ENCODE measurements at places on chromosomes 12 and 14.

- no peak for DNase-seq
Observed at GRCh38 chr14:25696176-25696575, 646.2 kb upstream of the STXBP6 start.

DNA sequence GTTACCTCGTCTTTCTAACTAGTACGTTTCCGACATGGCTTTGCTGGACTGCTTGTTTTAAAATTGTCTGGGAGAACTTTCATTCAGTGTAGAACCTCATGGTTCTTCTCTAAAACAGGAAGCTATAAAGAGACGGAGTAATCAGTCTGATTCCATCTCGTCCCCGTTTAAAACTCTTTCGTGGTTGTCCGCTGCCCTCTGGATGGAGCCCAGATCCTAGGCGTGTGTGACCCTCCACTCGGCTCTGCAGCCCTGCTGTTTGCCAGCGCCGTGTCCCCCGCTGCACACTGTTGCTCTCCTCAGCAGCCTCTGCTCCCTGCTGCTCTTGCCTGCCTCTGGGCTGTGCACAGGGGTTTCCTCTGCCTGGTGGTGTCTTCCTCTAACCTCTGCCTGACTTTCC is 50.2 kb downstream of the SLC8B1 start:
- DNase-seq: no peak

- DNase-seq: no peak
Observed at GRCh38 chr14:31582836-31583452, 21.7 kb downstream of the NUBPL start.

GRCh38 chr12:106045251-106045674 is 93.5 kb downstream of the NUAK1 start:
- DNase-seq: no peak

DNA sequence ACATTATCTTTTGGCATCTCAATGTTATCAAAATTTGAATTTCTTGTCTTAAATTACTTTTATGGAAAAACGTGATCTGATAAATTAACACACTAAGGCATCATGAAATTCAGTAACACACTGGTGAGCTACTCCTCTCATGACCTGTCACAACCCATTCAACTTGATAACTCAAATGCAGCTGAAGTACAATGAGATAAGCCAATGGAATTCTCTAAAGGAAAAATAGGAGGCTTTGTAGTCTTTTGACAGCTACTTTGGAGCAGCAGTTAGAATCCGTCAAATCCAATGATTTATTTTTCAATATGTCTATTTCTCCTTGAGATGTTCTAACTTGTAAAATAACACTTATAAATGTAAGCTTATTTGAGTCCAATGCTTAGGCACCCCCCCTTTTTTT is 1029.4 kb downstream of the TRHDE start:
- DNase-seq: no peak

DNA sequence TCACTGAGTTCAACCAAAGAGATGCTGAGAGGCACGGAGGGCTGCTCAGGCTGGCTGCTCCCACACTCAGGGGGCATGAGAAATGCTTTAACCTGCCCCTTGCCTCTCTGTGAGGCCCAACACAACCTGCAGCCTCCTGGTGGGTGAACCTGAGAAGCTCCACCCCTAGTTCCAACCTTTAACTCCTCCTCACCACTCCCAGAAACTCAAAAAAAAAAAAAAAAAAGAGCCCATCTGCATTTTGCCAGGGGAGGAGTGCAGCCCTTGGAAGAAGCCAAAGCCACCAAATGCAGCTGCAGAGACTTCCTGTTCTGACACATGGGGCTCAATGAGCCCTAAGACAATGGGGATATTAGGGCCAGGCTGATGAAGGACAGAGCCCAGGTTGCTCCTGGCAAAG is 8.9 kb downstream of the KRT4 start:
- no peak for DNase-seq

GRCh38 chr12:30726647-30727046 is 28.1 kb downstream of the CAPRIN2 start:
- no peak for DNase-seq

DNA sequence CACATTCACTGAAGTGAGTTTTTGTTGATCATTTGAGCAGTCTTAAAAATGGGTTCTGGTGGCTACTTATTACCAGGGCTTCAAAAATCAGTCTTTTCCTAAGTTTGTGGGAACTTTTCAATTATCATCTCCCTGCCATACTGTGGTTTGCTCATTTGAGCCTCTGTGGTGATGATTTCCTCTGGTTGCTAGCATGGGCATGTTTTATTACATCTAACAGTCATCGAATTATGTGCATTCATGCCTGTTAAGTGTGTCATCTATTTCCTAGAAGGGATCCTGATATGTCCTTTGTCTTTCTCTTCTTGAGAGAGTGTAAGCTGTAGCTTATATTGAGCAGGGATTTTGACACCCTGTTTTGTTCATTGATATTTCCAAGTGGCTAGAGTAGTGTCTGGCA is 116.8 kb downstream of the WIF1 start:
- DNase-seq: no peak

DNA sequence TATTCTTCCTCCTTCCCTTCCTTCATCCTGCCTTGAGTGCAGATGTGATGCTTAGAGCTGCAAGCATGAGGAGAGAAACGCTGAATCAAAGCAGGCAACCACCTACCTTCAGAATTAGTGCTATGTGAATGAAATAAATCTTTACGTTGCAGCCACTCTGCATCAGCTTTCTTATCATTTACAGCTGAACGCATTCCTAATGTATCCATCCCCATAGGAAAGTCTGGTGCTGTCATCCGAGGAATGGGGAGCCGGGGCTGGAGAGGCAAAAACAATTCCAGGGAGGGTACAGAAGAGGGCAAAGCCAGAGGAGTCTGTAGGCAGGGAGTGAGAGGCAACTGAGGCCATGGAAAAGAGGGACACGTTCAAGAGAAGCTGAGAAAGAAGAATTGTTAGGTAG is 90.0 kb downstream of the GCH1 start:
- DNase-seq: no peak

GRCh38 chr14:77612011-77612620 is 4.3 kb downstream of the SPTLC2 start:
- DNase-seq: peak; percentile 25

GRCh38 chr14:100664231-100664630 is 62.5 kb upstream of the DLK1 start:
- no peak for DNase-seq

DNA sequence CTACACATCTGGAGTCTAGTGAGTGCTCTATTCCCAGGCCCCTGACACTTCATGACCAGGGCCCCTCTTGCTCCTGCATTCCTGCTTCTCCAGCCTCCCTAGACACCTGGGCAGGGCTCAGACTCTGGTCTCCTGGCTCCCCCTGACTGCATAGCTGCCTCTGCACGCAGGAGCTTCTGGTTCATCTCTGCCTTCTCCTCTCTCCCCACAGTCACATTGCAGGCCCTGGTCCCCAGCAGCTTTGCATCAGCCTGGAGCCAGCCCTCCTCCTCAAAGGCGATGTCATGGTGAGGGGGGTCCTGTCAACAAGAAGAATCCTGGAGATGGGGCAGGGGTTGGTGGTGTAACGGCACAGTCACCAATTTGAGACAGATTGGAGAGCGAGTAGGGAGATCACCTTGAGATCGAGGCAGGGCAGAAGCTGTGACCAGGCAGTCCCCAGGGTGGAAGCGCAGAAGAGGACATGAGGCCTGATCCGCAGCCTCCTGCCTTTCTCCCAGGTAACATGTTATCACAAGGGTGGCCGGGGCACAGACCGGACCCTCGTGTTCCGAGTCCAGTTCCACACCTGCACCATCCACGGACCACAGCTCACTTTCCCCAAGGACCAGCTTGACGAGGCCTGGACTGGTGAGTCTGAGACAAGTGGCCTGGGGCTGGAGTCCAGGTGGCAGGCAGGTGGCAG is 8.1 kb downstream of the TNS2 start:
- DNase-seq: no peak

- no peak for DNase-seq
Observed at GRCh38 chr12:108642269-108642870, 8.7 kb upstream of the SELPLG start.

- DNase-seq: no peak
Observed at GRCh38 chr14:24508155-24508840, at the start of gene CMA1. Gene CMA1, minus strand, starts transcription at chr14:24508265. Its CDS starts 30 bp downstream, at chr14:24508235.

- DNase-seq: no peak
Observed at GRCh38 chr14:87148655-87149054, 844.3 kb downstream of the GALC start.

DNA sequence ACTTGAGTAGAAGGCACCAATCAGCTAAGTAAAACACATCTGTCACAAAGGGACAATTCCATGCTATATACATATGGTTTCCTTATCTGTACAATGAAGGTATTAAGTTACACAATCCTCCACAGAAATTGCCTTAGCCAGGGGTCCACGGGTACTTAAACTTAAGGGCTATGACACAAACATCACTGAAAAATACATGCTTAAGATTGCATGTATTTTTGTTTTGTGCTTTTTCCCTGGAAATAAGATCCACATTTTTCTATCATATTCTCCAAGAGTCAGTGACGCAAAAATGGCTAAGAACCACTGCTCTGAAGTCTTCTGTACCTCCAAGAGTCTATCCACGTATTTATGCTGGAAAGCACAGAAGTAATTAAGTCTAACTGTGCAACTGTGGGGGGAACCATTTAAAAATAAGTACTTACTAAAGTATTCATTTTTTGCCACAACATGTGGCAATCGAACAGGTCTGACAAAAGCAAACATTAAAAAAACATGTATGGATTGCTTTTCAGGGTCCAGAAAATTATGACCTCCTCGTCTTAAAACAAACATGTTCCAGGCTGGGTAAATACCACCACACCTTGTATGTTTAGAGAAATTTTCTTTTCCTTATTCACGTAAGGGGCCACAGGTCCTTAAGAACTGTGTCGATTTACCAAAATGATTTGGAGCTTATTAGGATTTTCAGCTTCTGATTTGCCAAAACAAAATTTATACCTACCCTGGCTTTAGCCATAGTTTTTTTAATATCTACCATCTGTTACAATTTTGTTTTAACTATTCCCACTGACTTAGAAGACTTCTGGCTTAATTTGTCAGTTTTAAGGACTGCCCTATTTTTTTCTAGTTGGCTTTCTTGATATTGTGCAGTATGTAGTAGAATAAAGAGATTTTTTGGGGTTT is 2.8 kb downstream of the SLC38A2 start:
- no peak for DNase-seq

DNA sequence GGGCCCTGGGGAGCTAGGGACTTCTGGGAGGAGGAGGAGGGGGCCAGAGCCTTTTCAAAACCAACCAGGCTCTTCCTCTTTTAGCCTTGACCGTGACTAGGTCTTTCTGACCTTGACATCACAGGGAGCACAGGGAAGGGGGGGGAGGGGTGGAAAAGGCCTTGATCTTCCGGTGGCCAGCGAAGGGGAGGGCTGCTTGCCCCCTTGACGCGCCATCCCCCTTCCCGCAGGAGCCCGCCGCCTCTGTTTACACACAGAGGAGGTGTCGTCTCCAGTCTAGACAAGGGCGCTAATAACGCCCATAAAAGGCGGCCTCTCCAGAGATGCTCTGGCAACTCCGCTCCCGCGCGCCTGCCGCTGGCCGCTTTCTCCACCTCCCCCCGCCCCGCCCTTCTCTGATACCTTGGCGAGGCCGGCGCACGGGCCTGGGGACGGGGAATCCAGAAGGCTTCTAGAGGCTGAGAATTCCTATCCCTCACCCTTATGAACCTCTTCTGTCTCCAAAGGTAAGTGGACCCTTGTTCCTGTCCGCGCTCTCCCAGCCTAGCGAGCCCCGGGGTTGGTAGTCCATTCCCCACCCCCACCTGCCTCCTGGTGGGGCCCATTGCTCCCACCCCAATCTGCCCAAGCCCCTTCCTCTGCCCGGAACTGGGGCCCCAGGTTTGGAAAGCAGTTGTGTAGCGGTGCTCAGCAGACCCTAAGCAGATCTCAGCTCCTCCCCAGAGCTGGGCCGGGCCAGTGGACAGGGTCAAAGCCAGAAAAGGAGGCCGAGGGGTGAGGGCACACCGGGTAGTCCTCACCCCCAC is 4.9 kb upstream of the HOXC12 start:
- DNase-seq: no peak

Measured in kidney epithelial cell (primary cell).